ENCODE measurements at places on chromosomes 5 and 9.

- no peak for DNase-seq
Measured at GRCh38 chr5:106028314-106028713, 1642.4 kb downstream of the EFNA5 start.

GRCh38 chr5:135214897-135215616, 181.0 kb upstream of the PITX1 start:
- DNase-seq: no peak

DNA sequence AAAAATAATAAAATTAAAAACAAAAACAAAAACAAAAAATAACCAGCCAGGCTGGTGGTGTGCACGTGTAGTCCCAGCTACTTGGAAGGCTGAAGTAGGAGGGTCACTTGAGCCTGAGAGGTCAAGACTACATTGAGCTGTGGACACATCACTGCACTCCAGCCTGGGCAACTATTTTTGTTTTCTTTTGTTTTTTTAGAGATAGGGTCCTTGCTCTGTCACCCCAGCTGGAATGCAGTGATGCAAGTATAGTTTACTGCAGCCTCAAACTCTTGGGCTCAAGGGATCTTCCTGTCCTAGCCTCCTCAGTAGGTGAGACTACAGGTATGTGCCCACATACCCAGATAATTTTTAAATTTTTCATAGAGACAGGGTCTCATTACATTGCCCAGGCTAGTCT, 80.6 kb downstream of the CEMIP2 start:
- DNase-seq: no peak

- no peak for DNase-seq
Measured at GRCh38 chr9:79465156-79465555, 106.6 kb upstream of the TLE4 start.

- DNase-seq: peak; percentile 55
Measured at GRCh38 chr5:132496631-132497487, 6.3 kb upstream of the IRF1 start.

GRCh38 chr9:15501803-15502202, 9.0 kb downstream of the PSIP1 start:
- no peak for DNase-seq

- DNase-seq: no peak
Measured at GRCh38 chr9:123318961-123319421, 37.0 kb upstream of the CRB2 start.
